ENCODE measurements at places on chromosomes 3 and 15.

DNA sequence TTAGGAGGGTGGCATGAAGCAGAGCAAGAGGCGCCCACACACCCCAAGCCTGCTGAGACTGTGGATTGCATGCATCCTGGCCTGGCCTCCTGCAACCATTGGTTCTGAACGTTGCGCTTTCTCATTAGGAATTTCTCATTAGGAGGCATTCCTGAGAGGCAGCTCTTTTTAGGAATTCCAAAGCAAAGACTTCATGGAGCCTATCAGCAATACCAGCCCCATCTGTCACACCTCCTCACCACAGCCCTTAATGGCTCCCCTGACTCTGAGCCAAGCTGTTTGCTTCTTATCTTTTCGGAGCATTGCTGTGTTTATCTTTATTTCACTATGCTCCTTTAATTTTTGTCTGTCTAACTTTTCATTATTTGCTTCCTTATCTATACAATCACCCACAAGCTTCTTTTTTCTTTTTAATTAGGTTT lies 226.9 kb downstream of the CACNA2D3 start:
- DNase-seq = no peak

DNA sequence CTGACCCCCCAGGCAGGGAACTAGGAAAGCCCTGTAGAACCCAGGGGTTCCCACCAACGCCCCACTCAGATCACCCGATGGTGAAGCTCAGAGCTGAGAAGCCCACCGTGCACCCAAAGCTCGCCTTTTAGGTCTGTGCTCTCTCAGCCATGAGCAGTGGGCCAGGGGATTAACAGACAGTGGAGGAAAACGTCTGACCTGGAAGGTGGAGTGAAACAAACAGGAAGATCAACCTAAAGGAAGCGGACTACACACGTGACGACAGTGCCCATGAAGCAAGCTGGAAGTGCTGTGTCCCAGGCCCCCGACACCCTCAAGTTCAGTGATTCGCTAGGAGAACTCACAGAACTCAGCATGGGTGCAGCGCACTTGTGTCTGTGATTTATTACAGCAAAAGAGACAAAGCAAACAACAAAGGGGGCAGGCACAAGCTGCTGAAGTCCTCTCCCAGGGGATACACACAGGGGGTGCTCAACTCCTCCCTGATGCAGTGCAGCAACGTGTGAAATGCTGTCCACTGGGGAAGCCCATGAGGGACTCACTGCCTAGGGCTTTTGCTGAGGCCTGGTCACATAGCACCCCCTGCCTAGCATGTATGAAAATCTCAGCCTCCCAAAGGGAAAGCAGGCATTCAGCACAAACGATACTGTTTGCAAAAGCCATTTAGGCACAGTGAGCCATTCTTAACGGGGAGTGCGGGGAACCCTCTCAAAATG lies 43.5 kb downstream of the CFAP92 start:
- DNase-seq = no peak

- DNase-seq = no peak
Observed at GRCh38 chr15:75857886-75858285, 14.6 kb downstream of the UBE2Q2 start.

DNA sequence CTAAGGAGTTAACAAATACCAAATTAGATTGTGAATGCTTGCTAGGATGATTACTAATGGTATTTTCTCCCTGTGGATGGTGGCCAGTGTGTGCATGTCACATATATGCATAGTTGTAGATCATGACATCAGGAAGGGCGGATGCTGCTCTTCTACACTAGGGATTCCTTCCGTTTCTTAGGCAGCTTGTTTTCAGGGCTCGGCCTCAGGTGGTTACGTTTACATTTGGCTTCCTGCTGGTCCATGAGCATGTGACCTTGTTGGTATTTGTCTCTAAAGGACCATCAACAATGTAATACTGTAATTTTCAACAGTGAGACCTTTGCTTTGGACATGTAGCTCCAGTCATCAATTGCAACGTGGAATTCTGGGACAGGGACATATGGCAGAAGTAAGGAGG lies 221.4 kb downstream of the NR1D2 start:
- no peak for DNase-seq

- DNase-seq = no peak
Observed at GRCh38 chr15:70669006-70669602, 94.3 kb downstream of the UACA start.

DNA sequence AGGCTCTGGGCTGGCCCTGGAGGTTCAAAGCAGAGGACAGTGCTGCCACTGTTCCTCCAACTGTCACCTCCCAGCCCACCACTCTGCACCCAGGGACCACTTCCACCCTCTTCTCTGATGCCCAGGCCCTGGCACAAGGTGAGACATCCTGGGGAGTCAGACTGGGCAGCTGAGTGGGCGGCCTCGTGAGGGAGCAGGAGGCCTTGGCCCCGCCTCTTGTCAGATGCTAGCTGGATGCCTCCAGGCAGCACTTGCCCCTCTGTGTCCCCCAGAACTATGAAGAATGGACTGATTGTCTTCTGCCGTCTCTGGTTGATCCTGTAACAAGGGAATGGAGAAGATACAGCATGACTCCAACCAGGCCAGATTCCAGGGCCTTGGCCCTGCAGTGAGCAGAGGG lies 191.0 kb upstream of the LINGO1 start:
- DNase-seq = no peak

DNA sequence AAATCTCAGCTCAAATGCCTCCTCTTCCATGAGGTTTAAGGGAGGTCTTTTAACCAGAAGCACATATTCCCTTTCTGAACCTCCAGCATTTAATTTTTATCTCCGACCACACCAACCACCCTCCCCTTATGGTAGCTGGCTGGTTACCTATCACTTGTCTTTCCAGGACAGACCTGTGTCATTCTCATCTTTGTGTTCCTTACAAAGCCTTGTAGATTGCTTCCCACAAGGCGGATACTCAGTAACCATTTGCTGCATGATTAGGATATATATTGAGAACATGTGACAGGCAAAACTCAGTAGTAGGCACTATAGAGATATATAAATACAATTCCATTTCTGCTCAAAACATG lies 119.5 kb downstream of the RPL22L1 start:
- no peak for DNase-seq

DNA sequence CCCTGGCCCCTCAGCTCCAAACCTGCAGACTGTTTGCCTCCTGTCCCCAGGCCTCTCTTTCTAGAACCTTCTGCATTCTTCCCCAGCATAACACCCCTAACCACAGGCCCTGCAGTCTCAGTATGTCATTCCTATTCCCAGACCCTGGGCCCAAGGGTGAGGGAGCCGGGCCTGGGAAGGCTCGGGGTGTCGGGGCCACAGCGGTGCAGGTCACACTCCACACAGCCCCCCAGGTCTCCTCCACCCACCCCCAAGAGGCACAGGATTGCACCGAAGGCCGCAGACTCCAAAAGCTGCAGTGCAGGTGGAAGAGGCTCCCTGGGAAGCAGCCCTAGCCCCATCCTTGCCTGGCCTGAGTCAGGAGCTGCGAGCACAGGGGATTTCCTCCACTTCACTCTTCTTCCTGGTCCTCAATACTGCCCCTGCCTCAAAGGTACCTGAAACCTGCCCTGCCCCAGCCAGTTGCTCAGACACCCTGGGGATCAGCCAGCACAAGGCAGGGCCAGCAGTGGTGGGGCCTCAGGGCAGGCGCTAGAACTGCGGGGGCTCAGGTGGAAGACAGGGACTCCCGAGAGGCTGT lies 31.1 kb downstream of the TNK2 start:
- DNase-seq = no peak

- DNase-seq = no peak
Observed at GRCh38 chr15:64599716-64600115, 139.3 kb downstream of the ZNF609 start.

- DNase-seq = no peak
Observed at GRCh38 chr3:44100298-44100695, 141.4 kb upstream of the TOPAZ1 start.

- DNase-seq = no peak
Observed at GRCh38 chr3:172911142-172911541, 160.6 kb downstream of the ECT2 start.

- DNase-seq = no peak
Observed at GRCh38 chr3:71890356-71890931, 105.5 kb upstream of the PROK2 start.

DNA sequence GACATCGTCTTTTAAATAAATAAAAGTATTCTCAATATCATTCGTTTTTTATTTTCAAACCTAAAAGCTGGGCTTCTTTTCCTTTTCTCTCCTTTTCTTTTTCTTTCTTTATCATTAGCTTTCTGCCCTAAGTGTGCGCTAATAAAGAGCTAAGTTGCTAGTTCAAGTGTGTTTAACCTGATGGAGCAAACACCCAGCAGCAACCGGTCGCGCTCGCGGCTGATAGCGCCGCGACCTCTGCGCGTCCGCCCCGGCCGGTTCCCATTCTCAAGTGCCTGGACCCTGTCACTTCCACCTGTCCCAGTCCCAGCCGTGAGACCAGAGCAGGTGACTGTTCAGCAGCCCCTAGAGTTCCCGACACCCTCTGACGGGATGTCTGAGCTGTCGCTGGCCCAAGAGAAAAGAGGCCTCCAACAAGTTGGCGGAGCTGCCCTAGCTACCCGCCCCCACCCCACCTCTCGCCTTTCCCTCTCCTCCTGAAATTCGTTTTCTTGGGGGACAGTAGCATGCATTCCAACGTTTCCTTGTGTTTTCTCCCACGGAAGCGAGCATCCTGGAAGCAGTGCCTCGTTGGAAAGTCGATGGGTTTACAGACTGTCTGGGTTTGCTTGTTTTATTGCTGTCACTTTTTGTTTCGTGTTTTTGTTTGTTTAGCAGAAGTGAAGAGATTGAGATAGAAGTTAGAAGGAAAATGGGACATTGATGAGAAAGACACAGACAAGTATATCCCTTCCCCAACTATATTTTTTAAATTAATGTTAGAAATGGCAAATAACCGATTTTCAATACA lies 3.1 kb upstream of the MECOM start:
- no peak for DNase-seq

GRCh38 chr15:58840048-58840447 lies 68.9 kb downstream of the MINDY2 start:
- DNase-seq = no peak

DNA sequence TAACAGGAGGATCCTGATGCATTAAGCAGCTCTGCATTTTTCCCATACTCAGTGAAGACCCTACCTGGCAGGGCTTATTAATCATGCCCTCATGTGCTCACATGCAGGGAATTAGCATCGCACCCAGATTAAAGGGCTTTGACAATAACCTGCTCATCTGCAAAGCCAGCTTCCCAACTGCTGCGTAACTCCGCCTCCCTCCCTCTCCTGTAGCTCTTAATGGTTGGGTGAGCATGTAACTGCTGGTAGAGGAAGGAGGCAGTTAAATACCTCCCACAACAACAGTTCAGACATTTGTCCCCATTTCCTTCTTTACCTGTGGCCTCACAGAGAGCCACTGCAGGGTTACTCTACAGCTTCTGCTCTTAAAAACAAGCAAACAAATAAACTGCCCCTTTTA lies 203.6 kb upstream of the WNT5A start:
- peak; percentile 81 for DNase-seq

- no peak for DNase-seq
Observed at GRCh38 chr15:77371850-77372563, 47.9 kb downstream of the PEAK1 start.

GRCh38 chr3:132556508-132557159 lies 40.4 kb upstream of the ACKR4 start:
- DNase-seq = no peak

DNA sequence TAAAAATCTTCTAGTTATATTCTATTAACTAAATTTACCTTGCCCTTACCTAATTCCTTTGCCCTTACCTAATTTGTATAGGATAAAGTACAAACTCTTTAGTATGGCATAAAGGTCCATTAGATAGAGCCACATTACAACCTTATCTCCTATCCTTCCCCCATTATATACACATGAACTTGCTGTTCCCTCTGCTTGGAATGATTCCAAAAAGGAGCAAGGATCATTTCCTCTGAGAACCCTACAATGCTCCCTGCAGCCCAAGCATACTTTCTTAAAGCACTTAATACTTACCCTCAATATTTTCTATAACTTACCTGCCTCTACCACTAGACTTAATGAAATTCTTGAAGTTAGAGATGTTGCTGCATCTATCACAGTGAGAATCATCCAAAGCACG lies 118.9 kb upstream of the CCDC54 start:
- DNase-seq = no peak

Measured in DMS79 (cell line).